Neural progenitor cell (in vitro differentiated cells): ENCODE measurements at places on chromosomes 12 and 14.

DNA sequence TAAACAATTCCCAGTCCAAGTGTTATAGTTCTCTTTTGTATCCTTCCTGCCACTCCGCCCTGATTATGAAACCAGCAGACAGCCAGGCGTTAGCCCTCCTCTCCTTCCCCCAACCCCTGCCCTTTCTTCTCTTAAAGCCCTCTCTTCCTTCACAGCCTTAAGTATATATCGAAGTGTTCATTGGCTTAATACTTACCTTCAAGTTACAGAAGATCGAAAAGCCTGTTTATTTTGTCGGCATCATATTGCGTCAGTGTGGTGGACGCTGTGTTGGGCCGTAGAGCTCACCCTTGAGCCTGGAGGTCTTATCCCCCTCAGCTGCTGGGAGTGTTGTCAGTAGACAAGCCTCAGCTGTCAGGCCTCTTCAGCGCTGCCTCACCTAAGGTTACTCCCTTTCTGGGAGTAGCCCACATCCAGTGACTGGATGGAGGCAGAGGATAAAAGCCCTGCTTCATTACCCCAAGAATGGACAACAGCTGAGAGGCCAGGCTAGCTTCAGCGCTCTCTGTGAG lies 36.2 kb downstream of the CMAS start:
- H3K4me1 ChIP-seq, result no peaks in the 10 kb centered on the region
- no peaks in the 10 kb centered on the region for H3K27me3 ChIP-seq
- H3K4me3 ChIP-seq, result no peak overlapping the region
- H3K36me3 ChIP-seq, result no peaks in the 10 kb centered on the region
- no peak overlapping the region for H3K27ac ChIP-seq

GRCh38 chr14:75979071-75979571 lies 2.7 kb downstream of the TGFB3 start:
- DNase-seq, result peak; percentile 60
- no peaks in the 10 kb centered on the region for H3K36me3 ChIP-seq
- H3K4me3 ChIP-seq, result no peak overlapping the region
- peaks cover 38% of the 10 kb centered on the region for H3K27me3 ChIP-seq

DNA sequence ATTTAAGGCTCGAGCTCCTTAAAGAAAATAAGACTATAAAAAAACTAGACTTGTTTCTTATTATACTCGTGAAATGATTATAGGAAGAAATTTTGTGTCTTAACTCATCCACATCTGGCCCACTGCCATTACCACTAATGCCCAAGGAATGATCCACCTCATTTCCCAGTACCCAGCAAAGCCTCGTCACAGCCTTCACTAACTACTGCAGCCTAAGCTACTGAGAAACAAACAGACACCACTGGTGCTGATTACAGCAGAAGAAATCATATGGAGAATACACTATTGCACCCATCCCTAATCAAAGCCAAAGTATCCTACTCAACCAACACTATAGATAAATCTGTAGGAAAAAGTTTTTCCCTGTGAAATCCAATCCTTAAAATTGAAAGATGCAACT lies 205.3 kb upstream of the NAV3 start:
- H3K4me1 ChIP-seq, result no peaks in the 10 kb centered on the region
- no peak for DNase-seq
- H3K27ac ChIP-seq, result no peak overlapping the region
- H3K27me3 ChIP-seq, result no peaks in the 10 kb centered on the region
- H3K36me3 ChIP-seq, result no peaks in the 10 kb centered on the region
- H3K4me3 ChIP-seq, result no peak overlapping the region

DNA sequence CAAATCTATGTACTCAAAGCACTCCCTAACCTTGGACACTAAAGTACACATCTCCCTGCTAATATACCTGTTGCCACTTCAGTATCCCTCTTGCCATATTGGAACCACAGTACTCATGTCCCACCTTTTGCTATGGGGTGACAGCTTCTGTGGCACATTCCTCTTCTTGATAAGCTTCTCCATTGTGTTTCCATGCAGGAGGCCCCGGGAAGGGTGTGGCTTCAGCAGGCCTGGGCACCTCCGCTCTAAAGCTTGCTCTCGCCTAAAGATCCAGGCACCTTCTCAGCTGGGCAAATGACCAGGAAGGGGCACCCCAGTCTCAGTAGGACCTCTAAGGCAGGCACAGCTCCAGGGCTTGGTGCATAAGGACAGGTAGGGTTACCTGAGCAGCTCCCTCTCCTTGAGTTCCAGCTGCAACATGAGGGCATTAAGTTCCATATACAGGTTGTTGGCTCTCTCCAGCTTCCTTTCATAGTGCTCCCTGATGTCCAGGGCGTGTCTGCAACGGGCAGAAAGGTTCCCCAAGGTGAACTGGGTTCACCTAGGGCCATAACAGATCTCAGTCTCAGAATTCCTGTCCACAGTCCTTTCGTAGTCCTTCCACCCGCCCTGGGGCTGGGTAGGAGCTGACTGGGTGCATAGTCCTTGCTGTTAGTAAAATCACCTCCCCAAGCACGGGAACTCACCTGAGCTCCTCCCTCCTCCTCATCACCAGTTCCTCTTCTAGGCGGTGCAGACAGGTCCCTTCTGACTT lies 15.9 kb downstream of the MAP3K12 start:
- no peak for DNase-seq
- no peak overlapping the region for H3K4me3 ChIP-seq
- peak overlapping the region; percentile 78 for H3K27ac ChIP-seq
- peaks cover 30% of the 10 kb centered on the region for H3K4me1 ChIP-seq
- no peaks in the 10 kb centered on the region for H3K27me3 ChIP-seq
- peaks cover 17% of the 10 kb centered on the region for H3K36me3 ChIP-seq

GRCh38 chr12:50689437-50689836 lies 74.5 kb upstream of the ATF1 start:
- H3K4me1 ChIP-seq, result no peaks in the 10 kb centered on the region
- H3K27me3 ChIP-seq, result no peaks in the 10 kb centered on the region
- H3K4me3 ChIP-seq, result no peak overlapping the region
- no peaks in the 10 kb centered on the region for H3K36me3 ChIP-seq
- peak; percentile 25 for DNase-seq
- H3K27ac ChIP-seq, result no peak overlapping the region

- H3K4me1 ChIP-seq, result peaks cover 10% of the 10 kb centered on the region
- peaks cover 7% of the 10 kb centered on the region for H3K36me3 ChIP-seq
- H3K27ac ChIP-seq, result no peak overlapping the region
These were observed 1.6 kb downstream of the FICD start for GRCh38 chr12:108516511-108517275.

GRCh38 chr12:98595243-98595988 lies 1.9 kb downstream of the SLC25A3 start:
- H3K36me3 ChIP-seq, result peaks cover 28% of the 10 kb centered on the region
- peaks cover 15% of the 10 kb centered on the region for H3K4me1 ChIP-seq
- H3K27me3 ChIP-seq, result no peaks in the 10 kb centered on the region

- peaks cover 5% of the 10 kb centered on the region for H3K4me1 ChIP-seq
- no peak for DNase-seq
- no peak overlapping the region for H3K4me3 ChIP-seq
These were observed 19.3 kb downstream of the SLC35F4 start for GRCh38 chr14:57846596-57846995.

- H3K27ac ChIP-seq, result no peak overlapping the region
- no peak overlapping the region for H3K4me3 ChIP-seq
- DNase-seq, result peak; percentile 10
These were observed 20.5 kb downstream of the PSMC1 start for GRCh38 chr14:90276646-90277367.

GRCh38 chr14:94671870-94672444 lies 59.8 kb downstream of the SERPINA3 start:
- H3K4me1 ChIP-seq, result peaks cover 5% of the 10 kb centered on the region
- no peak overlapping the region for H3K27ac ChIP-seq
- DNase-seq, result peak; percentile 44
- H3K27me3 ChIP-seq, result no peaks in the 10 kb centered on the region

DNA sequence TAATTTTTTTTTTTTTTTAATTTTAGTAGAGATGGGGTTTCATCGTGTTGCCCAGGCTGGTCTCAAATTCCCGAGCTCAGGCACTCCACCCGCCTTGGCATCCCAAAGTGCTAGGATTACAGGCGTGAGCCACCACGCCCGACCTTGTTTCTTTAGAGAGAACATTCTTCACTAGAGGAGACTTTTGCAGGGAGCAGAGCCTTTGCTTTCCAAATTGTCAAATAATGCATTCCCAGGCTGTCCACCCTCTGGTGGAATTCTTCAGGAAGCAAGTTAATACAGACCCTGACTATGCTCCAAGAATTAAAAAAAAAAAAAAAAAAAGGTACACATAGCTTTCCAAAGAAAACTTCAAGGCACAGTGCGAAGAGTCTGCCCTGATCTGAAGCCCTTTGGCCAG lies 6.8 kb downstream of the ALDH1L2 start:
- no peak overlapping the region for H3K4me3 ChIP-seq
- H3K27me3 ChIP-seq, result peaks cover 9% of the 10 kb centered on the region
- H3K4me1 ChIP-seq, result peaks cover 7% of the 10 kb centered on the region
- no peak overlapping the region for H3K27ac ChIP-seq

- no peak overlapping the region for H3K4me3 ChIP-seq
- no peaks in the 10 kb centered on the region for H3K4me1 ChIP-seq
- H3K27me3 ChIP-seq, result no peaks in the 10 kb centered on the region
- no peaks in the 10 kb centered on the region for H3K36me3 ChIP-seq
- H3K27ac ChIP-seq, result no peak overlapping the region
- no peak for DNase-seq
These were observed 151.4 kb upstream of the TMCC3 start for GRCh38 chr12:94801745-94802144.

- no peak for DNase-seq
- H3K4me3 ChIP-seq, result no peak overlapping the region
- H3K4me1 ChIP-seq, result no peaks in the 10 kb centered on the region
- H3K27ac ChIP-seq, result no peak overlapping the region
- no peaks in the 10 kb centered on the region for H3K27me3 ChIP-seq
- no peaks in the 10 kb centered on the region for H3K36me3 ChIP-seq
These were observed 131.3 kb downstream of the PTPRO start for GRCh38 chr12:15453613-15454012.

GRCh38 chr14:77965919-77966435 lies 166.1 kb downstream of the ADCK1 start:
- peak overlapping the region; percentile 40 for H3K4me3 ChIP-seq
- H3K27me3 ChIP-seq, result peaks cover 24% of the 10 kb centered on the region
- no peaks in the 10 kb centered on the region for H3K36me3 ChIP-seq
- peaks cover 6% of the 10 kb centered on the region for H3K4me1 ChIP-seq
- H3K27ac ChIP-seq, result no peak overlapping the region

DNA sequence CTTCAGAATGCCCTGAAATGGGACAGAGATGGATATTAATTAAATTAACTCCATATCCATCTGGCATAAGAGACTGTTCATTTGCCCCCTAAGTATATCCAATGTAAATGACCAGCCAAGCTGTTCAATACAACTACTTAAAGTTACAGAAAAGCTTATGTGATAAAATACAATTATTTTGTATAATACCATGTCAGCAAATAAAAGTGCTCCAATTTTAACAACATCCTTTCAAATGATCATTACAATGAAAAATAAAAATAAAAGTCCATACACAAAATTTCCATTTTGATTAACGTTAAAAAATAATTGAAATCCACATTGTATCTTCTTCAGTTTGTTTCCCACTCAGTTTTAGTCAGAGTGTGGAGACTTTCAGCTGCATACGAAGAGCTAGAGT lies 5.7 kb downstream of the CLEC6A start:
- DNase-seq, result no peak
- no peak overlapping the region for H3K27ac ChIP-seq
- no peak overlapping the region for H3K4me3 ChIP-seq
- no peaks in the 10 kb centered on the region for H3K36me3 ChIP-seq
- H3K4me1 ChIP-seq, result peaks cover 23% of the 10 kb centered on the region
- H3K27me3 ChIP-seq, result no peaks in the 10 kb centered on the region

DNA sequence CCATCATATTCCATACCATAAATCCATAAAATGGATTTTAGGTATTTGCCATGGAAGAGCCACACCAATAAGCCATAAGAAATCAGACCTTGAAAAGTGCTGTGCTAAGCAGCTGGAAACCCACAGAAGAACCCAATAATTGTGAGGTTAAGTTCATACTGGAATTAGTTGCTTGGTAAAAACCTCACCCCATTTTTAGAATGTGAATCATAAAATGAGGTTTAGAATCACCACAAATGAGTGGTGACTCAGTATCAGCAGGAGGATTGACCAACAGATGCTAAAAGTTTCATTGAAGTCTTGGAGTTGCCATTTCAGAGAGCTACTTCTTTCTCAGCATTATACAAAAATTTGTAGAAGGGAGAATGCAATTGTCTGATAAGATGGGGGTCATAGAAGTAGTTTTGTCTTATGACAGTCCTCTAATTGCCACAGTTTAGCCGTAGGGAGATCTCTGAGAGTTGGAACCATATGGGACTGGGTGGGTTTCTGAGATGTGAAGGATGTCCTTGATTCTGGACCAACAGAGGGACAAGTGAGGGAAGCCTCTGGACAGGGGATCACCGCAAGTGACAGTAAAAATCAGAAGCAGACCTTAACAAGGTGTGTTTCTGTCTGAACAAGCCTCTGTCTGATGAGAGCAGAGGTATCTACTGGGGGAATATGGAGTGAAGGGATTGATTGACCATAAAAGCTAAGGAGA lies 1.4 kb upstream of the STON2 start:
- no peak overlapping the region for H3K27ac ChIP-seq
- H3K4me1 ChIP-seq, result peaks cover 7% of the 10 kb centered on the region
- DNase-seq, result no peak
- no peak overlapping the region for H3K4me3 ChIP-seq

DNA sequence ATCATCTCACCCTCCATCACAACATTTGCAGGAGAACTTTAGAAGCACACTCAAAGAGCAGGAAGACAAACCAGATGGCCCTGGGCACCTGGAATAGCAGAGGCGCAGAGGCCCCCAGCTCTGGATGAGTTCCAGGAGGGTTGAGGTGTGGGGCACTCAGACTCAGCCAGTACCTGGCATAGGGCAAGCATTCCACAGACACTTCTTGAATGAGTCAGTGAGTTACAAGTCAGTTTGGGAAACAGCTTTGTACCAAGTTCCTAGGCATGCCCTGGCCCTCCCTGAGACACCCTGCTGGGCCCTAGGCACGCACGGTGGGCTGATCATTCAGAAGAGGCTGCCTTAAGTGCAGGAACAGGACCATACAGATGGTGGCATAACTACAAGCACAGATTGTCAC lies 54.3 kb downstream of the MAP3K9 start:
- no peaks in the 10 kb centered on the region for H3K27me3 ChIP-seq
- peaks cover 11% of the 10 kb centered on the region for H3K4me1 ChIP-seq
- peaks cover 7% of the 10 kb centered on the region for H3K36me3 ChIP-seq
- no peak overlapping the region for H3K4me3 ChIP-seq
- no peak for DNase-seq

DNA sequence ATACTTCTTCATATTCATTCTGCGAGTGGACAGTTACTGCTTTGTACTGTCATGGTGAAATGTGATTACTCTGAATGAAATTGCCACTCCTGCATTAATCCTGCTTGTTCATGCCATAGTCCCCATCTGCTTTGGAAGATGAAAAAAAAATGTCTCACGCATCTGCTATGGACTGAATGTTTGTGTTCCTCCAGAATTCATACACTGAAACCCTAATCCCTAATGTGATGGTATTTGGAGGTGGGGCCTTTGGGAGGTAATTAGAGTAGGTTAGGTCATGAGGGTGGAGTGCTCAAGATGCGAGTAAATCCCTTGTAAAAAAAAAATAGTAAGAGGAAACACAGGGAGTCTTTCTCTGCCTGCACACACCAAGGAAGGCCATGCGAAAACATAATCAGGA lies 427.2 kb downstream of the TMTC2 start:
- no peak overlapping the region for H3K4me3 ChIP-seq
- DNase-seq, result peak; percentile 11
- no peaks in the 10 kb centered on the region for H3K27me3 ChIP-seq
- no peak overlapping the region for H3K27ac ChIP-seq
- no peaks in the 10 kb centered on the region for H3K36me3 ChIP-seq

- no peaks in the 10 kb centered on the region for H3K27me3 ChIP-seq
- no peak overlapping the region for H3K27ac ChIP-seq
These were observed 250.9 kb downstream of the DUSP6 start for GRCh38 chr12:89101440-89101839.
